ENCODE measurements at places on chromosomes 16 and 17.

DNA sequence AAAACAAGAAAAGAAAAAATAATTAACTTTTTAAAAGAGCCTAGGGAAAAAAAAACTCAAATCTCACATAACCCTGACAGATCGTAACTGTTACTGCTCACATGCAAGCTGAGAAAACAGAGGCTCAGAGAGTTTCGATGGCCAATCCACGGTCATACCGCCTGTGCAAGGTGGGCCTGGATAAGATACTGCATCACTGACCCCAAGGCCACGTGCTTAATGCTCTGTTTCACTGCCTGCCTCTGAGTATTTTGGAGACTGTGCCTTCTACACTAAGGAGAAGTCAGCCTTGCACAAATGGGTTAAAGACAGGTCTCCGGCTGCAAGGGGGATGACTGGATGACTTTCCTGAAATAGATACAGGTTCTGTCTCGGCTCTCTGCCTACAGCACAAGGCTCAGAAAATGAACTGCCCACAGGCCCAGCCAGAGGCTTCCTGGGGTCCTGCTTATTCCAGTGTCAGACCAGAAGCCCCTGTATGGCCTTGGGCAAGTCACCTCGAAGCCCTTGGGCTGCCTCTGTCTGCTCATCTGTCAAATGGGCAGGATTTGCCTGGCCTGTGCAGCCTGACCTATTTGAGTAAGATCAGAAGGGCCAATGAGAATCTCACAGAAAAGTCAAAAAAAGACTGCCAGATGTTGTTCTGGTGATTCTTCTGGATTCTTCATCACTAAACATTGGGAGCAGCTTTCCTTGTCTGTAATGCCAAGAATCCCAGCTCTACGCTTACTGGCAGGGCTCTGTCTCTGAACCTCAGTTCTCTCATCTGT, 25.8 kb downstream of the CNGB1 start:
- no peak for DNase-seq

- DNase-seq = no peak
These were observed 351.1 kb downstream of the KCNJ2 start for GRCh38 chr17:70520447-70520846.

DNA sequence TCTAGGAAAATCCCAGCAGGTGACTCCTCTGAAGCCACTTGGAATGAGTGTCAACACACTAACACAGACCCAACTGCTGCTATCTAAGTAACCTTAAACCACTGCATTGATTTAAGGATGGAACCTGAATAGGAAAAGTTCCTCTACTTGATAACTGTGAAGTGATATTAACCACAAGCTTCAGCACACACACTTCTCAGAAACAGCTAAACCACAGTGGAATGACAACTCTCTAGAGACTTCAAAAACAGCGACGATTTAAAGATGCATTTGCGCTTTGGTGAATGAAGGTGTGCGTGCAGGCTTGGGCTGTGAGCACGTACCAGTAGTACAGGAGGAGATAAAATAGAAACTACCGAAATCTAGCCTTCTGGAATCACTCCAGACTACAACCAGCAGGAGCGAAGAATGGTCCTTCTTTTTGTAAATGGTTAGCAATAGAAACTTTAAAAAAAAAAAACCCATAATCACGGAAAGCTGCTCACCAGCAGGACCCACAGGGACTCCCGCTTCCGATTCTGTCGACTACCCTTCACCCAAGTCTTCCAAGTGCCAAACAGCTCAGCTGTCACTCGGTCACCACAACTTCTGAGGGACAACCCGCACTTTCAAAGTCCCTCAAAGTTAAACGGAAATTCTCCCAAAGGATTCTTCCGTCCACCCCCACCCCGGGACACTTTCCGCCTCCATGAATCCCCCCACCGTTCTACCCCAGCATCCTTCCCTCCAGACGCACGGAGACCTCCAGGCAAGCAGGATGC, 137.7 kb upstream of the CORO6 start:
- no peak for DNase-seq

DNA sequence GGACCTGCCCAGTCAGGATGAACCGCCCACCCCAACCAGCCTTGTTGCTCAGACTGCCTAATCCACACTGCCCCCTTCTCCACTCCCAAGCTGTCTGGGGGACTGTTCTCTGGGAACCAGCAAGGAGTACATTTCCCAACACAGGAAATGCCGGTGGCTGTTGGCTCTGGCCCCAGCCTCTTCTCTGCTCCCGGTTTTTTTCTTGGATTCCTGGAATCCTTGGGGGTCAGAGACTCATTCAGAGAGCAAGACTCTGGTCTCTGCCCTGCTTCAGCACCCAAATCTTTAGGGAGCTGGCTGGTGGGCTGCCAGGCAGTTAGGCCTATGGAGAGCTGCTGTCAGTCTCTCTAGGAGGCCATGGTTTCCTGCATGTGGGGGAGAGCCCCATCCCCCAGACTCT, 10.8 kb upstream of the MTMR4 start:
- no peak for DNase-seq
